ENCODE measurements at places on chromosomes 16 and 17. TPM values are rescaled to one million over a fixed set of nuclear protein-coding genes. Genes with fewer than 3 reads are reported as not detected.

TBC1D3I gene
- not detected for total RNA-seq

DNA sequence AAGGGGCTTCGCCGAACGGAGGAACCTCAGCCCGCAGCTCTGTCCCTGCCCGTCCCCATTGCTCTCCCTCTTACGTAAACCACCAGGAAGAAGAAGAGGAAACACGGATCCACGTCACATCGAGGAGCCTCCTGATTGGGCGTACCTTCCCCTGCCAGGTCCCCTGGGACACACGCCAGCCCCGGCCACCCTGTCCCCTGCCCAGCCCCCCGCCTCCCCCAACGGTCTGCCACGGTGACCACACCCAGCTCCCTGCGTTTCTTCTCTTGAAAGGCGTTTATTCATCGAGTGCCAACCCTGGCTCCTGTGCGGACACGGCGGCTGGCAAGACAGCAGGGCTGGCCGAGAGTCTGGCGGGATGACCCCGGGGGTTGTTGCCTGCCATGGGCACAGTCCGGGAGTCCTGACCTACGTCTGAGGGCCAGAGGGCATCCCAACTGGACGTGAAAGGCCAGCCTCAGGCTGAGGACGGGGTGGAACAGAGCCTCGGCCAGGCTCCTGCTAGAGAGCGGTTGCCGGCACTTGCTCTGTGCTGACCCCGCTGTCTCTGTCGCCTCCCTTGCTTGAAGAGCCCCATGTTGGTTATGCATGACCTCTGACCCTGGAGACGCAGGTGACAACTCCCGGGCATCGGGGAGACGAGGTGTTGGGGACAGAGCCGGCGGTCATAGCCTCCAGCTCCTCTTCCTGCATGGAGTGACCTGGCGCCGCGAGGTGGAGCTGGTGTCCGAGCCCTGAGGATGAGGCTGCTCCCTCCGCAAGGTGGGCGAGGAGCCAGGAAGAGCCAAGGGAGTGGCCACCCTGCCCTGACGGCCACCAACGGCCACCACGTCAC, 40.5 kb upstream of the ACSF3 start:
- DNase-seq: no peak

C16orf46 gene
- total RNA-seq: 0.22 TPM

DNA sequence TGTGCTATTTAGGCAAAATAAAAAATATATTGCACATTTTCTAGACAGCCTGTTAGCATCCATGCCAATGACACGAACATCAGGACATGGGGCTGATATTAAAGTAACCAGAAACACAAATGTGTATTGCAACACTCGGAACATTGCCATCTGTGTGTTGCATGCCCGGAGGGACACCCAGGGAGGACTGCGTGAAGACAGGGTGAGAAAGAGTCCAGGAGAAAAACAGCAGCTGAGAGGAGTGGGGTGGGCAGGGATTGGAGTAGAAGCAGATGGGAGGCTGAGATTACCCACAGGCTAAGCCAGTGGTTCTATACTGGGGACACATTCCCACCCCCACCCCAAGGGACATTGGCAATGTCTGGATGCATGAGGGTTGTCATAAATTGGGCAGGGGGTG, 114.8 kb downstream of the GRIN2A start:
- no peak for DNase-seq

ZFP1 gene
- 8.1 TPM for total RNA-seq

- no peak for DNase-seq
Measured at GRCh38 chr16:81397879-81398520, 46.6 kb upstream of the CMIP start.

GRCh38 chr16:58028541-58029070, 3.1 kb downstream of the MMP15 start:
- no peak for DNase-seq
